T-cell (primary cell): ENCODE measurements at places on chromosomes 1 and 21.

DNA sequence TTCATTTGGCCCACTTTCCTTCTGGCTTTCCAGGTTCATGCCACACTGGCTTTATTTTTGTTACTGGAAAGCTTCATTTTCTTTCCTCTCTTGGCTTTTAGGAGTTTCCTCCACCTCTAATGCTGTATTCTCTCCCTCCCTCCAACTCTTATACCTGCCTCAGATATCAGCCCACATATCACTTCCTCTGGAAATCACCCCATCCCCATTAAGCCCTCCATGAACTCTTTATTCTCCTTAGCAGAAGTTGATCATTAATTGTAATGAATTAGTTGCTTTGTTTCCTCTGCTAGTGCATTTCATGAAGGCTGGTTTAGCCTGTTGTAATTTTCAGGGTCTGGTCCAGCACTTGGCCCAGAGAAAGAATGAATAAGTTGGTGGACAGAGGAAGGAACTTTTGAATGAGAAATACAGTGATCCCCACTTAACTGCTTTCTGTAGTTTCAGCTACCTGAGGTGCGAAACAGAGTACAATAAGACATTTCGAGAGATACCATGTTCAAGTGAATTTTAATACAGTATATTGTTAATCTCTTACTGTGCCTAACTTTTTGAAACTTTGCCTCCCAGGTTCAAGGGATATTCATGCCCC, 1.7 kb downstream of the SOAT1 start:
- no peak for DNase-seq

DNA sequence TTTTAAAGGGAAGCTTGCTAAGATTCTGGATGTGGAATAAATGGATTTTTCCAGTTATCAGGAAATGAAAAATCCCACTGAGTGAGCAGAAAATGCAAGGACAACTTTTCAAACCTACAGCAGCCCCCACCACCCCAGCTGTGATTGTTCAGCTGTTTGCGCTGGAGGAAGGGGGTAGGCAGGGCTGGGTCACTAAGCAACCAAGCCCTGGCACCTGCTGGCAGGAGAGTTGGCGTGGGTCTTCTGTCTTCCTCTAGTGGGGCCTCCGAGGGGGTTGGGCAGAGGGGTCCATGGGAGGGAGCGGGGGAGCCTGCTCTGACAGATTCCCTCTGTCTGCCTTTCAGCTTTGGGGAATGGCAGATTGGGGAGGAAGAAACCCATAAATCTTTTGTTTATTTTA, 45.3 kb downstream of the EIF2D start:
- DNase-seq = no peak

- DNase-seq = no peak
Measured at GRCh38 chr1:89081005-89081404, 16.0 kb upstream of the GBP1 start.

GRCh38 chr1:203091761-203092330, 6.0 kb upstream of the MYOG start:
- no peak for DNase-seq

- no peak for DNase-seq
Measured at GRCh38 chr21:17585875-17586450, 26.7 kb downstream of the BTG3 start.

- no peak for DNase-seq
Measured at GRCh38 chr1:58845942-58846341, 62.1 kb upstream of the JUN start.

DNA sequence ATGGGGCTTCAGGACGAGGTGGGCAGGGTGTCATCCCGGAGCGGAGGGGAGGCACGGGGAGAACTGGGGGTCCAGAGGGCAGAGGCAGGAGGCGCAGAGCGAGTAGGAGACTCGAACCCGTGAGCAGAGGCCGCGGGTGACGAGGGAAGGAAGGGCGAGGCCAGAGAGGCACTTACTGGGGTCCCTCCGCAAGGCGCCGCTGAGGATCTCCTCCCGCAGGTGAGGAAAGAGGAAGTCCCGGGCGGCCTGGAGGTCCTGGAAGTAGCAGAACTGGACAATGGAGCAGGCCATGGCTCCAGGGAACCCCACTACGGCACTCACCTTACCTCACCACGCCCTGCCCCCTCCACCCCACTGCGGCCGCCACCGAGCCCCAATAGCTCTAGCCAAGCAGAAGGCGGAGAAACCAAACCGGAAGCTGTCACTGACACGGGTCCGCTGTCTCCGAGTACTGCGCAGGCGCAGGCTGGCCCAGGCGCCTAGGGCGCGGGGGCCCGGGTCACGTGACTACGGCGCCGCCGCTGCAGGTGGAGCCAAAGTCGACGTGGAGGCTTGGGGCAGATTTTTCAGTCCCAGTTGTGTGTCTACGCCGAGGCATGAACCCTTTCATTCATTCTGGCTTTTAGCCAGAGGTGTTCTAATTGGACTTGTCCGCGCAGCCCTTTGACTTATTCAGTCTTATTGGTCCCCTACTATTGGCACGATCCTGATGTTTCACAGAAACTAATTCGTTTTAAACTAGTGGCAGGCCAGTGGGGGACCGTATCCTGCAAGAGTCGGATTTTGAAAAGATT, at the start of gene RAB3GAP2:
Gene RAB3GAP2 (minus strand): TSS at position 407 of the 794 bp plus-strand sequence. CDS start 116 bp downstream, at position 291.
- DNase-seq = peak; percentile 97
